ENCODE measurements at places on chromosomes 3 and 15.

DNA sequence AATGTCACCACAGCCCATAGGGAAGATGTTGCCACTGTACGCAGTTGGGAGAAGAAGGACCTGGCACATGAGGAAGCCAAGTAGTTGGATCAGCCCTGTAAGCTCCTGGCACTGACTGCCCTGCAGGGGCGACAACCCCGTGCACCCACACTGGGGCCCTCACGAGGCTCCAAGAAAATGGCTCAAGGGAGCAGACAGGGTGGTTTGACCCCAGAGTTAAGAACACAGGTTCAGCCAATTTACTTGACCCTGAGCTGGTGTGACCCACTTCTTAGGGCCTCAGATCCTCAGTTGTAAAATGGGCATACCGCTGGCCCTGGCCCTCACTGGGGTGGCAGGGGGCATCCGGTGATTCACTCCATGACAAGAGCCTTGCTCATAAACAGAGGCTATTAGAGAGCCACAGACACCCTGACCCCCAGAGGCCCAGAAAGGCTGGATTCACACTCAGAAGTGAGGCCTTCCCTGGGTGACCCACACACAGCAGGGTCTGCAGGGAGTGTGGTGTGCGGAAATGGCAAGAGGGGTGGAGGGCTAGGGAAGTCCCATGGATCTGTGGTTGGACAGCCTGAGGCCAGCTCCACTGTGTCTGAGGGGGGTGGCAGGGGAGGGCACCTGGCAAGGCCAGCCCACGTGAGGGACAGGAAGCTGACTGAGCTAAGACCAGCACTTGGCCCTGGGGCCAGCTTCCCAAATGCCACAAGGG is 1.7 kb upstream of the HHATL start:
- no peak for DNase-seq

DNA sequence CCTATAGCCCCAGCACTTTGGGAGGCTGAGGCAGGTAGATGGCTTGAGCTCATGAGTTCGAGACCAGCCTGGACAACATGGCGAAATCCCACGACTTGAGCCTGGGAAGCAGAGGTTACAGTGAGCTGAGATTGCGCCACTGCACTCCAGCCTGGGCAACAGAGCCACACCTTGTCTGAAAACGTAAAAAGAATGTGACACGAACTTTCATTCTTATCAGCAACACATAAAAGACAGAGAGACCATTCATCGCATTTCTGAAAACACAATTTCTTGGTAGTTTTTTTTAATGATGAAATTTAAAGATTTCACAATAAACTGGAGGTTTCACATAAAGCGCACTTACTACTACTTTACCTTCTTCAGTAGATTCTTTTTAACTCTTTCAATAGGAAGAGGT is 18.4 kb downstream of the HLTF start:
- no peak for DNase-seq

GRCh38 chr3:195715583-195716266 is 5.1 kb upstream of the MUC20 start:
- no peak for DNase-seq

DNA sequence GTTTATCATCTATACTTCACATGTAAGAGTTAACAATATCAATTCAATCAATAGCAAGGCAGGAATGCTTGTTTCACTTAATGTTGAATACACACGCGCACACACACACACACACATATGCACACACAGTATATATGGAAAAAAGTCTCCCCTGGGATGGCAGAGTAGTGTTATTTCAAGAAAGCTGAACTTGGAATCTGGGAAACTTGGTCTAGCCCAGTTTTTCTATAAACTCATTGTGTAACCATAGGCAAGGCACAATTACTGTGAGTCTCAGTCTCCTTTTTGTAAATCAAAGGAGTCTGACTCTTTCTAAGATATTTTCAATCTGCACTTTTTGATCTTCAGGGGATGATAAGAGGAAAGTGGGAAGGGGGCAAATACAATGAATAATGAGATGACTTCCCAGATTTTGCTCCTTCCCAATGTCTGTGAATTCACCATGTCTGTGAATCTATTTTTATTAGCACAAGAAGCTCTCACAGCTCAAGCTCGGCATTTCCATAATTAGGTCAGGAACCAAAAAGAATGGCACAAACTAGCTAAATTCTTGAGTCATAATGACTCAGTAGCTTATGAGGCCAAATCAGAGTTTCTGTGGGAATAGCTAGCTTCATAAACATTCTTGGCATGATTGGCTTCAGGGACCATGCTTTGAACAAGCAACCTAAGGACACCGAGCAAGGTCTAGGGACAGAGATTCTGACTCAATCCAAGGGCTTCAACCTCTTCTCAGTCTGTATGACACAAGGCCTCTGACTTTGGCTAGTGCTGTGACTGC is 227.4 kb upstream of the DCBLD2 start:
- peak; percentile 2 for DNase-seq

DNA sequence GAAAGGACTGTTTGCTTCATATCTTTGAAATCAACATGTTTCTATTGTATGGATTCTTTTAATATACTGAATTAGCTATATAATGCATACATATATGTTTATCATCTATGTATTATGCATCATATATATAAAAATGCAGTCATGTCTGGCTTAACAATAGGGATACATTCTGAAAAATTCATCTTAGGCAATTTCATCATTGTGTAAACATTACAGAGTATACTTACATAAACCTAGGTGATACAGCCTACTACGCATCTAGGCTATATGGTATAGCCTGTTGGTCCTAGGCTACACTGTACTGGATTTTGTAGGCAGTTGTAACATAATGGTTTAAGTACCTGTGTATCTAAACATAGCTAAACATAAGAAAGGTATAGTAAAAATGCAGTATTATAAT is 21.7 kb downstream of the CHMP2B start:
- no peak for DNase-seq

DNA sequence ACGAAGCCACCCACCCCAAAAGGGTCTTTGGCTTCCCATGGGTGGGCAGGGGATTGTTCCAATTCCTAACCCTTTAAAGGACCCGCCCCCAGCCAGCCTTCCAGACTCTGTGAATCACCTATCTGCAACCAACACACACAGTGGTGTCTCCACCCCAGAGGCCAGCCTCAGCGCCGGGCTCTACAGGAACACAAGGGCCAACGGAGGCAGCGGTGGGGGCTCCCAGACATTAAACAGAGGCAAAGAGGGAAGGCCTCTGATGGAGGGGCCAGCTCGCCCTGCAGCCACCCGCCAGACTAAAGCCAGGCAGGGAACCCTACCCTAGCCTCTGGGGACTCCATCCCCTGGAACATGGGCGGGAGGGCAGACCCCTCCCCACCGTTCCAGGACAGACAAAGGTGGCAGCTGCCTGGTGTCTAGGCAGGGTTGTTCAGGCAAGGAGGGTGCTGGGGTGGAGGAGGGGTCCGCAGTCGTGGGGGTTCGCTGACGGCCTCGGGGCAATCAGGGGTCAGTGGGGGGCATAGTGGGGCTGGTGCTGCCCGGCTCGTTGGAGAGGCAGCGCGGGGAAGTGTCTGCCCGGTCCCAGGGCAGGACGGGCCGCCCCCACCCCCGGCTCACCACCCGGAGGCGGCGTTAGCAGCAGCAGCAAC is 448 bp downstream of the SHISA5 start:
- DNase-seq, result no peak

DNA sequence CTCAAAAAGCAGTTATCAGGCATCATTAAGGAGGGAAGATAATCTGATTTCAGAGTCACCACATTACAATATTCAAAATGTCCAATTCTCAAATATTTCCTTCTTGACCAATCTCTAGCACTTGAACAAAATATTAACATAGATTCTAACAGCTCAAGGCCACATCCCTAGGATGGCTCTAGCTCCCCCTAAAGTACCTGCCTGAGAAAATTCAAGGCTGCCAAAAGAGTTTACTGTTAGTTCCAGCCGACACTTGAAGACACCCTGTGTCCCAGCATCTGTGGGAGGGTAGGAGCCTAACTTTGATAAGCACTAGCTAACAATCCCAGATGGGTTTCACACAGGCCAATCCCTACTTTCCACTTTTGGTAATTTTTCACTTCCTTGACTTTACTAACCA is 10.4 kb downstream of the NSMCE3 start:
- no peak for DNase-seq

DNA sequence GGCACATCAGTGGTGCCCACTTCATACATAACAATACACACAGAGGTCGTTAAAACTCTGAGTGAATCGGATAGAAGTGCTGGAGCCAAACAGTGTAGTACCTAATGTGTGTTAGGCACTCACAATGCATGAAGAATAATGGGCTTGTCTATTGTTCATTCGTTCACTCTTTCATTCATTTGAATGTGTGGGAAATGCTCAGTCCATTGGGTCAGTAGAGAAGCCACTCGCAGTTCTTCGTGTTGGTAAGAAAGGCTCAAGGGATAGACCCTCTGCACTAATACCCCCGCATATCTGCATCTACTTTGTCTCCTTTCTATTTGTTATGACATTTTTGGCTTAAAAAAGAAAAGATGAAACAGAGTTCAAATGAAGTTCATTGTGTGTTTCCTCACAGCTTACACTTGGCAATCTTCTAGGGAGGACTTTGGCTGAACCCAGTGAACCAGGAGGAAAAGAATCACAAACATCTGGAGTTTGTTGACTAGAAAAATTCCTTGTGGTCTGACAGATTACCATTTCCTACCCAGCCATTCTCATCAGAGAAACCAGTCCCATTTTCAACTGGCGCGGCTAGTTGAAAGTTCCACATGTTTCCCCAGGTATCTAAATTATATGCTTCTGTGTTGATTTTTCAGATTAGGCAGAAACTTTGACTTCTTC is 32.8 kb upstream of the MFSD1 start:
- no peak for DNase-seq

DNA sequence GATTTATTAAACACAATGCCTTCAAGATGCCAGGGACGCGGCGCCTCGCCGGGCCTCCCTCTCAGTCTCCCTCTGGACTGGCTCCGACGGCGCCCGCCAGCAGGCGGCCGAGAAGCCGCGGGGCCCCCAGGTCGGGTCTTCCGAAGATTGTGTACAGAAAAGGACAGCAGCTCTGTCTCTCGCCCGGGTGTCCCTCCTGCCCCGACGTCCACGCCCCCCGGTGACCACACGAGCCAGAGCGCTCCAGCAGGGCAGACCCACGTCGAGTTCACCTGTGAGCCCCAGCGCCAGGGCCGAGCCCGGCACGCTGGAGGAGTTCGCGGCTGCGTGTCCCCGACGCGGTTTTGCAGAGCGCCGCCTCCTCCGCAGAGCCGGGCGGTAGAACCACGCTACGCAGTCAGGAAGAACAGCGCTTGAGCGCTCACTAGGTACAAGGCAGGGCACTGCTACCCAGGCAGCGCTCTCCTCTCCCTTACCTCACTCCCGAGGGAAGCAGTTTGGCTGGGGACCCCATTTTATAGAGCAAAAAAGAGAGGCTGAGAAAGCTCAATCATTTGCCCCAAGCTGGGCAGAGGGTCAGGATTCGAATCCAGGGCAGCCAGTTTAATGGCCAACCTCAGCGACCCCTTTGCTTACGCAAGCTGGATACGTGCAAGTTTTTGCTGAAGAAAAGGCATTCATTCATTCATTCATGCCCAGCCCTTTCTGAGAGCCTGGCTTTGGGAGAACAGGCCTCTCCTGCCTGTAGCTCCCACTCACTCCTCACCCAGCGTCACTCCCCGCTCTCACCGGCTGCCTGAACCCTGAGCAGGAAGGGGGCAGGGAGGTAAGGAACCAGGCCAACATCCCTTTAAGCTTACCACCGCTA is 3.0 kb upstream of the TLE3 start:
- no peak for DNase-seq

DNA sequence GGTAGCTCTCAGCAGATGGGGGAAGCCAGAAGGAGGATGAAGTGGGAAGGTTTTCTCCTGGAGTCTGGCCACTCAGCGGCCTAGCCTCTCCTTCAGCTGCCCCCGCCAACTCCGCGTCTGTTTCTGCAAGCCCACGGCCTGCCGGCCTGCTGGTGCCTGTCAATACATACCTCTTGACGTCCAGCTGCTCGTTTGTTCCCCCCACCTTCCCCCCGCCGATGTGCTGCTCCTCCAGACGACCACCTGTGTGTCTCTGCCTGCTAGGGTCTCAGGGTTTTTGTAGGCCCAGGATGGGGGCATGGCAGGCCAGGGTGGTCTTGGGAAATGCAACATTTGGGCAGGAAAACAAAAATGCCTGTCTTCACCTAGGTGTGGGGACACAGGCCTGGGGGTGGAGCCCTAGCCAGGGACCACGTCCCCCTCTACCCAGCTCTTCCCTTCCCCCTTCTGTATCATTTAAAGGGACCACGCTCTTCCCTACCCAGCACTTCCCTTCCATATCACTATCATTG is 137.8 kb downstream of the ALCAM start:
- DNase-seq, result no peak

- DNase-seq, result no peak
These were observed 44.0 kb downstream of the PSMD6 start for GRCh38 chr3:63979093-63979885.

- DNase-seq, result no peak
These were observed 239.0 kb upstream of the TRIM42 start for GRCh38 chr3:140438736-140439470.

GRCh38 chr3:7874116-7874515 is 627.5 kb upstream of the LMCD1 start:
- no peak for DNase-seq

GRCh38 chr3:128454310-128454618 is 12.4 kb downstream of the DNAJB8 start:
- no peak for DNase-seq

GRCh38 chr3:184570035-184570434 is 8.4 kb downstream of the EPHB3 start:
- DNase-seq, result no peak

- DNase-seq, result no peak
These were observed 97.3 kb upstream of the LRIG1 start for GRCh38 chr3:66598168-66598567.

DNA sequence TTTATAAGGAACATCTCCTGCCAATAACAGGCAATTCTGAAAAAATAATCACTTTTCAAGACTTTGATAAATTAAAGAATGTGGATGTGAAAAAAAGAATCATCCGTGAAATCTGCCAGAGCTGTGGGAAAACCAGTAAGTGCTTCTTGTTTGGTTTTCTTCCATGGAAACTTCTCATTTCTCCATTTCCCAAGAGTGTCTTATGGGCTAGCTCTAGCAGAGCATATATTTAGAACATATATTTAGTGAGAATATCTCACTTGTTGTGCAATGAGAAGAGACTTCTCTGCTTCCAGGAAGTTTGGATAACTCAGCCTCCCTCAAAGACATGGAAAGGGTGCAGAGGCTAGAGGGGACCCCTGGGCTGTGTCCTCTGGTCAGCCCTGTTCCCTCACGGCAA is 49.9 kb downstream of the COL6A5 start:
- DNase-seq, result no peak

DNA sequence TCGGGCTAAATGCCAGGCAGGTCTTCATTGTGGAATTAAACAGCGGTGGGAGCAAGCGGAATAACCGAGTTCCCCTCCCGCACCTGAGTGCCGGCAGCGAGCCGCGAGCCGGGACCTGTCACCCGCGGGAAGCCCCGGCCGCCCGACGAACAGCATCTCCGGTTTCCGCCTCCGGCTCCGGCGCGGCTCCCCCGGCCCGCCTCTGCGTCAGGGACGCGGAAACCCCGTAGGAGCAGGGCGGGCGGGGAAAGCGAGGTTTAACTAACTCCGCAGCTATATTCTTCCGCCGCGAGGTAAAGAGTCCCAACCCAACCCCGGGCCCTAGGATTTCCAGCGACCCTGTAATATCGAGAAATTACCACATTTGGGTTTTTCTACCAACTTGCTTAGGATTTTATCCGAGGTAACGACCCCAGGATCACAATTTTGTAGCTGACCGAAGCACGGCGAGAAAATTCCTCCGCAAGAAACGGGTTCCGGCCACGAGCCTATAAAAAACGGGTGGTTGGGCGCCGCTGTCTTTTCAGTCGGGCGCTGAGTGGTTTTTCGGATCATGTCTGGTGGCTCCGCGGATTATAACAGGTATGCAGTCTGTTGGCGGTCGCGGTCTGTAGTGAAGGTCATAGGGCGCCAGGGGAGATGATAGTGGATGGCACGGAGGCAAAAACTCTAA is at the start of gene EIF4A2:
Gene EIF4A2, plus strand, starts transcription at position 520 of the 673 bp plus-strand sequence. Its CDS starts 34 bp downstream, at position 554.
- peak; percentile 81 for DNase-seq

- no peak for DNase-seq
These were observed 44.5 kb downstream of the KY start for GRCh38 chr3:134606033-134607025.

All from occipital lobe (tissue), 3 donors.